ENCODE measurements at places on chromosomes 1 and 21.

DNA sequence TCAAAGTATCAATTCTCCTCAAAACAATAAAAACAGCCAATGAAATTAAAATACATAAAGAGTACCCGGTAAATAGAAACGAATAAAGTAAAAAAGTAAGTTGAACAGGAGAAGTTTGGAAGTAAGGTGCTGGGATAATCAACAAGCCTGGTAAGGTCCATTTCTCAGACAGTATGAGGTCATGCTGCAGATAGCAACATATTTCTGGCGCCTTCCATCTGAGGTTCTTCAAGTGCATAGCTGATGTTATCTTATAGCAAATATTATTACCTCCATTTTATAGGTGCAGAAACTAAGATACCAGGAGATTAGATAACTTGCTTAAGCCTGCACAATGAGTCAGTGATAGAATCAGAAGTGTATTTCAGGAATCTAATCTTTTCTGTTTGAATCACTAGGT lies 23.7 kb upstream of the CEP350 start:
- no peak for DNase-seq

DNA sequence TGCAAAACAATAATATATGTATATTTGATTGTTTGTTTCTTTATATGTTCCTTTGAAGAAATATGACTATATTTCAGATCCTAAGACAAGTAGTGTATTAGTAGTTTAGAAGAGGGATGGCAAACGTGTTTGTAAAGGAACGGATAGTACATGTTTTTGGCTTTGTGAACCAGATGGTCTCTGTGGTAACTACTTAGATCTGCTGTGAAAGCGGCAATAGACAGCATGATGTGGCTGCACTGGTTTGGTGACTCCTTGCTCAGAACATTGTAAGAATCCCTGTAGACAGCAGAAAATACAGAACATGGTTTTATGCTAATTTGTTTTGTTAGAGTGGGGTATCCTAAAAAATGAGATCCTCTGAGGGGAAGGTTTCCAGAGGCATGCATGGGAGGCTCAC lies 3.1 kb downstream of the ACADM start:
- no peak for DNase-seq

GRCh38 chr1:30532621-30533020 lies 190.8 kb downstream of the MATN1 start:
- DNase-seq: no peak

DNA sequence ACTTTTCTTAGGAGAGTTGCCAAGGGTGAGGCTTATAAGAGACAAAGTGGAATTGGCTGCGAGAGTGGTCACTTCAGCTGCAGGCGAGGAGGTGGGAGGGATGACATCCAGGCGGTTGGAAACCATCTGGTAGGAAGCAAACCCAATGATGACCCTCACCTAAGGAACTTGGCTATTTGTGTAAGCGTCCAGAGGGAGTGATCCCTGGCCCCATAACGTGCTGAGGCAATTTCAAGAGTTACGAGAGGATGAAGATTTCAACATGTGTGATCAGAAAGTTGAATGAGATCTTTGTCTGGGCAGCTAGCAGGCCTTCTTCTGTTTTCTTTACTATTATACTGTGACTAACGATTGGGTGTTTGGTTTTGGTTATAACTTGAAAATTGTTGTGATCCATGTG lies 102.7 kb upstream of the VANGL1 start:
- no peak for DNase-seq

GRCh38 chr1:58577654-58578030 lies 590 bp upstream of the TACSTD2 start:
- DNase-seq: peak; percentile 29

DNA sequence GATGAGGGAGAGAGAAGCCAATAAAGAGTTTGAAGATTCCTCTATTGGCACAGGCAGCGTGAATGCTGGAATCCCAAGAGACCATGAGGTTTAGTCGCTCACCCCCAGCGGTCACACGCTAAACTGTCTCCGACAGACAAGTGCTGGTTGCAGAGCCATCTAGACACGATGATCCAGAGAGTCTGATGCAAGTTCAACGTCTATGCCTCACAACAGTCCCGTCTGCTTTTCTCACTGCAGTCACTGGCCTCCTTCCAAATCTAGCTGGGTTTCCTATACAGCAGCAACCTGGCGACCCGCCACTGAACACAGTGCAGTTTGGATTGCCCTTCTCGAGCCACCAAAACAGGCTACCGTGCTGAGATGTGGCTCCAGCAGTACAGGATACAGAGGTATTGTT lies 98.6 kb upstream of the KRTAP19-8 start:
- no peak for DNase-seq

- no peak for DNase-seq
Observed at GRCh38 chr1:241323514-241324195, 33.4 kb downstream of the RGS7 start.

DNA sequence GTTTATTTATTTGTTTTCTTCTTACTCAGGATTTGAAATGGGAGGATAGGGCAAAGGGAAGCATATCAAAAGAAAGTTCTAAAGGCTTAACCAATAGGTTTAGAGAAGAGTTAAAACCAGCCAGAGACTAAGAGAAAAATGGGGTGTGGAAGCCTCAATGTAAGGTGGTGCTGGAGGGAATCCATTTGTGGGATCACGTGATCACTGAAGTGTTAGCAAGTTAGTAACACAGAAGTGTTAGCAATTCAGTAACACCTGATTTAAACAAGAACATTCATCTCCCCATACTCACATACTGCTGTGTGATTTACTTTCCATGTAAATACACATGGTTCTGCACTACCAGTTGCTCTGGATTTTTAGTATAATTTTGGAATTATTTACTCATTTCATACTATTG lies 451.2 kb downstream of the DISC1 start:
- DNase-seq: no peak

DNA sequence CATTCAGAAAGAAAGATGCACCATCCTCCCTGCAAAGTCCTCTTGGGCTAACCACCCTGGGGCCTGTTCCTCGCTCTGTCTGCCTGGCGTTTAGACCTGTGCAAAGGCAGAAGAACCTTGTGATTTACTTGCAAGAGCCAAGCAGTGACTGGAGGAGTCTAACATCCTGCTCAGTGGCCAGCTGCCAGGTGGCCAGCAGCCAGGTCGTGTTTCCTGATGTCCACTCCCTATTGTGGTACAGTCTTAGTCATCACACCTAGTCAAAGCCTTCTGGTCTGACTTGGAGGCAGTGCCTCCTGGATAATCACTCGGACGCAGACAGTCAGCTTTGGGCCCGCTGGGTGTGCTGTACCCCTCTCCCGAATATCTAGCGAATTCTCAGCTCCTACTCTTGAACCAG lies 118.1 kb downstream of the PGBD5 start:
- DNase-seq: no peak

DNA sequence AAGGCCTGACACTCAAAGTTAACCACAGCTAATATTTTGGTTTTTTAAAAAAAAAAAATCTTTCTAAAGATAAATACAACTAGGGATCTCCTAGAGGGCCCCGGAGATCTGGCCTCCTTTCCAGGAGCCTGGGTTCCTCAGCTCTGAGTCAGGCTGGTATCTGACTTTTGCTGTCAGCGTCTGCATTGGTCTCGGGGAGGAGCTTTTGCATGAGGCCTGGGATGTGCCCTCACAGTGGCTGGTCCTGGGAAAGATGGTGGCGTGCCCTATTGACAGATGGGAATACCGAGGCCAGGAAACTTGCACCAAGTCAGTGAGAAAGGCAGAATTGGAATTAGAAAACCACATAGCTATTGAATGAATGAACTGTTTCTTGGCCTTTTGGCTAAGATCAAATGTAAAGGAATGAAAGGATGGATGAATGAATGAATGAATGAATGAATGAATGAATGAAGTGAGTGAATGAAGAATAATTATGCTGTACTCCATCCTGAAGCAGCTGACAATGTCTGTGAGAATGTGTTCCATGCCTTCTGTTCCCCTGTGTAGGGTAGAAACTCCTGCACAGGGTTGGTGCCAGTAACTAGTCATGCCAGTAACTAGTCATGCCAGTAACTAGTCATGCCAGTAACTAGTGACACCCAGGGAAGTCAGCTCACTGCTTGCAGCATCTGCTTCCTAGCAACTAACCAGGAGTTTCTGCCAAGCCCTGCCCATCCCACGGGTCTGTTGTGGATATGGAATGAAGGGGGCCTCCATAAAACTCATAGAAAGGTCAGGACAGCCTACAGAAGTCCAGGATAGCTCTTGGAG lies 242.5 kb upstream of the VAMP3 start:
- DNase-seq: no peak

DNA sequence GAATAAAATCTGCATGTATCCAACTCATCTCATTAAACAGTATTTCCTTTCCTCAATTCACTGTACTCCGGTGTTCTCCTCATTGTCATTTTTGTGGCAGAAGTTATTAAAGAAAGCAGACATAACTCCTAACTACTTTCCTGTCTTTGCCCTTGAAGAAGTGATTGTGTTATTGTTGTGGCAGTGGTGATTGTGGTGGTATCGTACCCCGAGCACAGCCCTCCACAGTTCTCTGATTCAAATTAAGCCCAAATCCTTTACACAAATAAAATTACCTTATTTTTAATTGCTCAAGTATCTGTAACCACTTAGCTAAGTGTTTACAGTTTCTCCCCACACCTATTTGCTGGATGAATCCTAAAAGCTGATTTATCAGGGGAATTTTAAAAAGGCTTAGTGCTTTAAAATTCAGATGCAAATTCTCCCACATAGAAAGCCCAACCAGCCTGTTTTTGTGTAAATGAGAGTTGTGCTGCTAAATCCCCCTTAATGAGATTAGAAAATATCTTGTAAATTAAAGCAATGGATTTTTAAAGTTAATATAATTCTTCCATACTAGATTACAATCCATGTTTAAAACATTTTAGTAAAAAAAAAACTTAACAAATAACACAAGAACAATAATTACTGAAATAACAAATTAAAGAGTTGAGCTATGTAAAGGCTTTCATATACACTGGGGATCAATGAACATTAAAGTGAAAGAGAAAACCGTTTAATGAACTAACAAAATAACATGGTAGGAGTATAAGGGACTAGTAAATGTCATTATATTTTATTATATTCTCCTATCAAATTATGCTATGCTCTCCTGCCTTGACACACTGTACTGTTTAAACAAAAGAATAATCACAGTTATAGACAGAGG lies 259.0 kb downstream of the NEGR1 start:
- no peak for DNase-seq

DNA sequence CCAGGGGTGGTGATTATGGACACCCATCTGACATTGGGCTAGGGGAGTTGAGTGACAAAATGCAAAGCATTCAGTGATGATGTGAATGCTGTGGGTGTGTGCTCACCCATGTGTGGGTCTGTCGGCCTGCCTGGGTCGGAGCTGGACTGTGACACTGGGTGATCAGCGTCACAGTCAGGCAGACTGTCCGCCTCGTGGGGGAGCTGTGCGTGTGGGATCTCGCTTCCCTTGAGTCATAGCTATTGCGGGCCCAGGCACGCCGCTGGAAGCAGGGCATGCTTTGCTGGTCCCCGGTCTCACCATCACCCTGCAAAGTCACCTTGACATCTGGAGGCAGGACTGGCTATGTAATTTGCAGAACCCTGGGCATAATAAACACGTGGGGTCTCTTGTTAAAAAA lies 156.9 kb upstream of the IGSF21 start:
- DNase-seq: no peak

- no peak for DNase-seq
Observed at GRCh38 chr21:35862969-35863368, 197.4 kb downstream of the SETD4 start.

- DNase-seq: peak; percentile 37
Observed at GRCh38 chr1:59272507-59272906, 24.4 kb upstream of the FGGY start.

- no peak for DNase-seq
Observed at GRCh38 chr1:220498188-220498587, 29.7 kb upstream of the MARK1 start.

DNA sequence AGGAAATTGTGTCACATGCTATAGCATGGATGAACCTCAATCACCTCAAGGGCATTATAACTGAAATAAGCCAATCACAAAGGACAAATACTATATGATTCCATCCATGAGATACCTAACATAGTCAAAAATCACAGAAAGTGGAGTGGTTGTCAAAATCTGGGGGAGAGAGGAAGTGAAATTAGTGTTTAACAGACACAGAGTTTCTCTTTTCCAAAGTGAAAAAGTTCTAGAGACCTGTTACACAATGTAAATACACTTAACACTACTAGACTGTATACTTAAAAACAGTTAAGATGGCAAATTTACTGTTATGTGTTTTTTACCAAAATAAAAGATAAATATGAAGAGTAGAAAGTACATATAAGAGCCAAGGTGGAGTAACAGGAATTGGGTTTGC lies 31.8 kb downstream of the ZNF644 start:
- peak; percentile 24 for DNase-seq

DNA sequence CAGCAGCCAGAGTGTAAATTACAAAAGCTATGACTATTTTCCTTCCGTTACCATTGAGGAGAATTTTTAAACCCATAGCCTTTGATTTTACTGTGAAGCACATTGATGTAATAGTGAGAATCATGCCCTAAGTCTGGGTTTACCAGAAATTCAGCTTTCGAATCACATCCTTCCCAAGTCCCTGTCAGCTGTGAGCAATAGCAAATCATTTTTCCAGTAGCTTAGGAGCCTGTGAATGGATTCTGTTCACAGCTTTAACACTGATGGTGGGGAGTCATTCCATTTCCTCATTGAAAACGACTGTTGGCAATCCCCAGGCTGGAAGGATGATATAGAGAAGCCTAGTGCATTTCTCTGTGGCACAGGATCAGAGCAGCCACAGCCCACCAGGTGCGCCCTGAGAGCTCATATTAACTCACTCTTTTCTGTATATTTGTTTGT lies 82.2 kb upstream of the C1orf105 start:
- DNase-seq: peak; percentile 80

GRCh38 chr1:31789259-31790065 lies 25.3 kb upstream of the ADGRB2 start:
- DNase-seq: peak; percentile 91

DNA sequence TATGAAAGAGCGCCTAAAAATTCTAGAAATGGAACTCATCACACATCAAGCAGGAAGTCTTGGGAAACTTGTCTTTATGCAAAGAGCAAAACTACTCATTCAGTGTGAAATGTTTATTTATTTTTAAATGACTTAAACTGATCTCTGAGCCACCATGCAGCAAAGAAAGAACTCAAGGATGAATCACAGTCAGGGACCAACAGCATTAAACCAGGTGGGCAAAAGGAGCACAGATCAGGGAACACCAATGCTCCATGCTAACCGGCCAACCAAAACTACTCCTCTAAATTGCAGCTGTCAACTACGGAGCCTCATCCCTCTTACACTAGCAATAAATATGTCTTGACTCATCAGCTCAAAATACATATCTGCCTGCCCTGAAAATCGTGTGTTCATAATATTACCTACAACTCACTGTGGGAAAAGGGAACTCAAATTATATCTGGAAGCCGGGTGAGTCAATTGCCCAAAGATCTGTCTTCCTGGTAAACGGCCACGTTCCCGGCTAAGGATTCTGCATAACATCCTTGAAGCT lies 129.2 kb downstream of the PTPN14 start:
- no peak for DNase-seq
